ENCODE measurements at places on chromosomes 5 and 9.

DNA sequence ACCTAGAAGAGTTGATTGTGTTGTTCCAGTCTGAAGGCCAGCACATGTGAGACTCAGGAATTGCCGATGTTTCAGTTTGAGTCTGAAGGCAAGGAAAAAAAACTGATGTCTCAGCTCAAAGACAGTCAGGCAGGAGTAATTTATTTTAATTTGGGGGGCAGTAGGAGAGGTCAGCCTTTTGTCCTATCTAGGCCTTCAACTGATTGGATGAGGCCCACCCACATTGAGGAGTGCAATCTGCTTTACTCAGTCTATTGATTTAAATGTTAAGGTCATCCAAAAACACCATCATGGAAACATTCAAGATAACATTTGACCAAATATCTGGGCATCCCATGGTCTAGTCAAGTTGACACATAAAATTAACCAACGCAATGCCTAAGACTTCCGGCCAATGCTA, 288.9 kb downstream of the CDK5RAP2 start:
- DNase-seq: no peak

- no peak for DNase-seq
Measured at GRCh38 chr9:91157883-91158282, 203.8 kb downstream of the AUH start.

GRCh38 chr9:32200896-32201295, 183.5 kb upstream of the ACO1 start:
- DNase-seq: no peak

- DNase-seq: no peak
Measured at GRCh38 chr9:121322037-121322736, 47.9 kb downstream of the STOM start.

DNA sequence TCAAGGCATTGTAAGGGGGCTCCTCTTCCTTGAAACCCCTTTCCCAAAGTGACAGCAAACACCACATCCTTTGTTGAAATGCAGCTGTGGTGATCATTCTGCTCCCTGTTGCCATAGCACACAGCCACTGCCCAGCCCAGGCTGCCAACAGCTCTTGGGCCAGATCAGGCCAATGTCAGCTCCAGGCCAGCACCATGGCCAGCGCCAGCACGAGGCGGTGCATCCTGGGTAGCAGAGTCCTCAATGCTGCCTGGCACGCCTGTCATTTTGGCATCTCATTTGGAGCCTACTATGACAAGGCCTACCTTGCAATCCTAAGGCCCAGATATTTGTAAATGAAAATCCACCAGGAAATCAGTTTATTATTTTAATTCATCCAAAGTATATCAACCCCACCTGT, 390.6 kb downstream of the DNAH5 start:
- no peak for DNase-seq

DNA sequence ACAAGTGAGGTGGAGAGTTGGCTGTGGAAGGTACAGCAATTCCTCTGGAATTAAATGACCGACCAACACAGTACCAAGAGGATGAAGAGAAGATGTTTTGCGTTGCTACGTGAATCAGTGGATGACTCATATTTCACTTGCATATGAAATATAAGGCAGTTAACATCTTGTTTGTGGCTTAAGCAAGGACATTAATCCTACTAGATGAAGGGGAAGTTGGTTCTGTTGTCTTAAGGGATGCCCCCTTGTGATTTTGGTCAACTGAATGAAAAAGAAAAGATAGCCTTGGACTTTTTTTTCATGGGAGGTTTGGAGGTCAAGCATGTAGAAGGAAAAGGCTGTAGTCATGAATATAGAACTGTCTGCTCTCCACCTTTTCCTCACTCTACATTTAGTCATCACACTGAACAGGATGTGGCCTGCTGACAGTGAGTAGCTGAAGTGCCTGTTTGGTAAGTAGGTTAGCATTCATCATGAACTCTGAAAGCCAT, 33.9 kb downstream of the VLDLR start:
- DNase-seq: no peak

DNA sequence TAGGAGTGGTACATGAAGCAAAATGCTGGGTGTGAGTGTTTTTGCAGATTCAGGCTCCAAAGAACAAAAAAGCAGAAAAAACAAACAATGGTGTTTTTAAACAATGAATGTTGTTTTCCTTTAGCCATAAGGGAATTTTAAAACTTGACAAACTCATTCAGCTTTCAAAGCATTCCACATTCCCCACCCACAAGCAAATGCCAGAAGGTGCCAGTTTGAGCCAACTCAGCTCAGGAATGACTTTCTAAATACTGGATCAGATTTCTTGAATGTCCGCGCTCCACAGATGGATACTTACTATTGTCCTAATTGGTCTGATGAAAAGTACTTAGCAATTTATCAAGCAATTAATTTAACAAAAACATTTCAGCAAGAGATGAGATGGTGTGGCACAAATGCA, 12.9 kb upstream of the MOB3B start:
- no peak for DNase-seq

GRCh38 chr9:134328341-134328840, 2.1 kb downstream of the RXRA start:
- DNase-seq: no peak

DNA sequence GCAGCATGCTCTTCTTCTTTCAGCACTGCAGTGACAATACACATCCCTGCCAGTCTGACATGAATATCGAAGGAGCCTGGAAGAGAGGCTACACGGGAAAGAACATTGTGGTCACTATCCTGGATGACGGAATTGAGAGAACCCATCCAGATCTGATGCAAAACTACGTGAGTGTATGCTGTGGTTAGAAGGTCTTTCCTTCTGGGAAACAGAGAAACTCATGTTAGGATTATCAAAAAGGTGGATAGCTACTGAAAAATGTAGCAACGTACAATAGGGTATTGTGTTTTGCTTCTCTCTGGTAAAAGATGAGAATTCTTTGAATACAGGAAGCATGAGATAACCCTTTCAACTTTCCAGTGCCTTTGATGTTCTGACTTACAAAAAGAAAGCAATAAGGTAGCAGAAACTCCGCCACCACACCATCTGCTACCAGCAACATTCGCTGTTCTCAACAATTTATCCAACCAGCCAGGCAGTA, 133.3 kb downstream of the PCSK5 start:
- DNase-seq: no peak

DNA sequence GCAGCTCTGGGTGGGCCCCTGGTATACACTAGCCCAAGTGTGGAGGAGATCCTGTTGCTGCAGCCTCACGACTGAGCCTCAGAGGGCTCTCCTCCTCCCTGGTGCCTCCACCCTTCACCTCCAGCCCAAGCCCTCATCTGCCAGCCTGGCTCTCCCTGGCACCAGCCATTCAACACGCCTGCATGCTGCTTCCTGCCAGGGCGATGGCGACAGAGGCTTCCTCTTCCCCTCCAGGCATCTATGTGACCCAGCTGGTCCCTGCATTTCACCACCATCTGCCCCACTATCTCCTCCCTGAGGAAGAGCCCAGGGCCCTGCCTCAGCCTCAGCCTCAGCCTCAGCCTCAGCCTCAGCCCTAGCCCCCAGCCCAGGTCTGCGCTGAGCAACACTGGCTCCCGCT, 54.8 kb upstream of the ANGPTL2 start:
- no peak for DNase-seq

- DNase-seq: no peak
Measured at GRCh38 chr5:134226441-134227192, 744 bp upstream of the PPP2CA start.

GRCh38 chr9:135606885-135607259, 32.5 kb downstream of the GLT6D1 start:
- DNase-seq: no peak

- no peak for DNase-seq
Measured at GRCh38 chr5:7096294-7096693, 299.6 kb upstream of the ADCY2 start.

- DNase-seq: no peak
Measured at GRCh38 chr9:15404171-15404570, 18.5 kb upstream of the SNAPC3 start.

DNA sequence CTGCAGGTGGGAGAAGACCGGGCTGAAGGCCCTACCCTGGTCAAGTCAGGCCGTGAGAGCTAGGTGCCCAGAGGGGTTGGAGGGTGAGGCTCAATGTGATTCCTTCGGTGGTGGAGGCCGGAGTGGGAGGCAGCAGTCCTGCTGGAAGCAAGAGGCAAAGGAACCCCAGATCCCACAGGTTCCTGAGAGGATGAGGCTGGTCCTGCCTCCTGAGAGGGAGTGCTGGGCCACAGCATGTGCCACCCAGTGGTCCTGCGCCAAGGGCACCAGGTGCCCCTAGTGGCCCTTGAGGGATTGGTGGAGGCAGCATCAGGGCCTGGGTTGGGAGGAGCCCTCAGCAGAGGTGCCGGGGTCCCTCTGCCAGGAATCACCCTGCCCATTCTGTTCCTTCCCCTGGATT, 59.1 kb downstream of the BARX1 start:
- DNase-seq: no peak

DNA sequence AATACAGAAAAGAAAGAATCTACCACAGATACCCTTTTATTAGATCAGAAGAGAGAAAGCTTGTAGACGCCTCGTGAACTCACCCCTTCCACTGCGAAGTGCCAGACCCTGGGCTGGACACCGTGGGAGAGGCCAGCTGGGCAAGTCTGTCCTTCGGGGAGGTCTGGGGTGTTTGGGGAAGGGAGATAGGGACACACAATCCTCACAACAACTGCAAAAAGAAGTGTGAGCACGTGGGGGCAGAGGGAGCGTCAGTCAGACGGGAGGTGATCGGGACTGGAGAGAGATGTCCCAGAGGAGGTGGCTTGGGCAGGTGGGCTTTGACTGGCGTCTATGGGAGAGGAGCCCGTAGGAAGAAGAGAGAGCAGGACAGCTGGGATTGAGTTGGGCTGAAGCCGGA, 27.3 kb upstream of the GRHPR start:
- DNase-seq: no peak

Measured in NCI-H1417 treated with DMSO at 0.1 percent for 48 hours (cell line).